NCI-H1930 (cell line): ENCODE measurements at places on chromosomes 5 and 9.

DNA sequence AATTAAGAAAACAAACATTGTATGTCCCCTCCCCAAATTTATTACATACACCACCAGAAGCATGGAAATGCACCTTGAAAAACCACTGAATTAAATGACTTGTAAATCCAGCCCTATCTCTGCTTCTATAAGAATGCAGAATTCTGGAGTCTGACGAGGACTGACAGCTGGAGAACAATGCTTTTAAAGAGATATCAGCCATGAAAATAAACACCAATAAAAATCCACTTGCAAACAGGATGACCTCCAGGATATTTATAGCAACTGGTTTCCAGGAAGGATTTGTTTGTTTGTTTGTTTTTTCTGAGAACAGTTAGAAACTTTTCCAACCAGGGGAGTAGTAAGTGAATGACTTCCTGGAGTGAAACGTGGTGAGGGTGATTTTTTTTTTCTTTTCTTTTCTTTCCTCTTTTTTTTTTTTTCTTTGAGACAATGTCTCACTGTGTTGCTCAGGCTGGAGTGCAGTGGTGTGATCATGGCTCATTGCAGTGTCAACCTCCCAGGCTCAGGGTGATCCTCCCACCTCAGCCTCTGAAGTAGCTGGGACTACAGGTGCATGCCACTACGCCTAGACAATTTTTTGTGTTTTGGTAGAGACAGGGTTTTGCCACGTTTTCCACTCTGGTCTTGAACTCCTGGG, 38.7 kb upstream of the SLC36A1 start:
- DNase-seq: no peak

GRCh38 chr5:133029416-133029815, 3.1 kb upstream of the ZCCHC10 start:
- DNase-seq: no peak

- DNase-seq: no peak
These were observed 24.9 kb upstream of the DCAF12 start for GRCh38 chr9:34151398-34151797.

DNA sequence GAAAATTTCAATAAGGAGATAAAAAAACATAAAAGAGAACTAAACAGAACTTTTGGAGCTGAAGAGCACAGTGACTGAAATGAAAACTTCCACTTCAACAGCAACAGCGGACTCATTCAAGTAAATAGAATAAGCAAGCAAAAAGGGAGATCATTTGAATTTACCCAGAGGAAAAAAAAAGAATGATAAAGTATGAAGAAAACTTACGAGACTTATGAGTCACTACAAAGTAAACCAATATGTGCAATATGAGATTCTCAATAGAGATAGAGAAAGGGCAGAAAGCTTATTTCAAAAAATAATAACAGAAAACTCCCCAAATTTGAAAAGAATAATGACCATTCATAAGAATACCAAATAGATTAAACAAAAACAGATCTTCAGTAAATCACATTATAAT, 1605.7 kb upstream of the CDH6 start:
- no peak for DNase-seq

DNA sequence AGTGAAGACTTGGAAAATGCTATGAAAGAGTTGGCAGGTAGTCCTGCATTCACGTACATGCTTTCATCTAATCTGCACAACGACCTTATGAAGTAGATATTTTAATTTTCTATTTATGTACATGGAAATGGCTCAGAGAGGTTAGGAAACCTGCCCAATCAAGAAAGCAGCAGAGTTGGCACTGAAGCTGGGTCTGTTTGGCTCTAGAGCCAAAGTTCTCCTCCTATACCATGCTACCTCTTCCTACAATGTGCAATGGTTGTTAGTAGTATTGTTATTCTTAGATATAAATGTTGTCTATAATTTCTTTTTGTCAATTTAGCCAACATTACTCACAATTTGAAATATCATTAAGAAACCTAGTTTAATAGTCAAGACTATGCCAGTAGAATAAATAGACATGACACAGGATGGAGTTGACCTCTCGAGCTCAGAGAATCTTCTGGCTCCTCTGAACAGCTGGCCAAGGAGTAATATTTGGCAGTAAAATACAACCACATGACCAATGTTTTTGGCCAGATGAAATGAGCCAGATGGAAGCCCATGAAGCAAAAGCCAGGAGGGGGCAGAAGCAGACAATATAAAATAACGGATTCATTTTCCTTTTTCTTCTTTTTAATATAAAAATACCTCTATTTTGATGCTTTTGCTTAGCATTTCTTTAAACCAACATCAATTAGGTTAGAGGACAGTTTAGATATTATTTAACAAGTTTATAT, 542.3 kb downstream of the PDE4D start:
- DNase-seq: no peak

GRCh38 chr9:136328622-136329041, 1.3 kb downstream of the GPSM1 start:
- DNase-seq: no peak

DNA sequence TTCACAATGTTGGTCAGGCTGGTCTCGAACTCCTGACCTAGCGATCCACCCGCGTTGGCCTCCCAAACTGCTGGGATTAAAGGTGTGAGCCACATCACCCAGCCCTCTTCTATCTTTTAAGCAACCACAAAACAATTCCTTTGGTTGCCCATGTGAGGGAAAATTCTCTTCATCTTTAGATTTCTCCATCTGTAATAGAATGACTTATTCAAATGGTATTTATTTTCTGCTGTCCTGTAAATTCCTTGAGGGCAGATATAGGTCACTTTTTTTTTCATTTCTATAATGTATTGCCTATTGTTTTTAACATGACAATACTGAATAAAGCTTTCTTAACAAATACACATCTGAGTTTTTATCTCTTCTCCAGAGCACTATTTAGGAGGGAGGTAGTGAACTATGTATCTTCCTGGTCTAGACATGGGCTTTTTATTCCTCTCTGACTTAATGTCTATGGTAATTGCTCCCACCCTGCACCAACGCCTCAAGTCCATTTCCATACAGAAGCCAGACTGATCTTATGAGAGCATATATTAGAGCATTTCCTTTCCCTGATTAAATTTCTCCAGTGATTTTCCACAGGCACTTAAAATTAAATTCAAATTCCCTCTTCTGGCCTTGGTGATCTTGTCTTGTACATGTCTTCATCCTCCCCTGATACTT, 595.6 kb downstream of the CAAP1 start:
- DNase-seq: no peak

DNA sequence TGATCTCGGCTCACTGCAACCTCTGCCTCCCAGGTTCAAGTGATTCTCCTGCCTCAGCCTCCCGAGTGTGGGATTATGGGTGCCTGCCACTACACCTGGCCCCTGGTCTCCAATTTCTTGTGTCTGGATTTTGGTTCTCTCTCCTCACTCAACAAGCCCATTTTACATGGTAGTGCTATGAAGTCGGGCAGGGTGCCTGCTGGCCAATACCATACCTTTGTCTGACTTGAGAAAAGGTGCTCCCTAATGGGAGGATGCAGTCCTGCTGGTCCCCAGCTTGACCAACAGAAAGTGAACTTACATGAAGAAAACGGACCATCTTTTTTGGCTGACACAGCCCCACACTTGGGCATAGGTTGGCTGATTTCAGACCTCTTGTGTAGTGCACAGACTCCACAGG, 21.6 kb upstream of the PTGS1 start:
- no peak for DNase-seq

GRCh38 chr5:74412066-74412465, 228.5 kb downstream of the ENC1 start:
- DNase-seq: no peak

DNA sequence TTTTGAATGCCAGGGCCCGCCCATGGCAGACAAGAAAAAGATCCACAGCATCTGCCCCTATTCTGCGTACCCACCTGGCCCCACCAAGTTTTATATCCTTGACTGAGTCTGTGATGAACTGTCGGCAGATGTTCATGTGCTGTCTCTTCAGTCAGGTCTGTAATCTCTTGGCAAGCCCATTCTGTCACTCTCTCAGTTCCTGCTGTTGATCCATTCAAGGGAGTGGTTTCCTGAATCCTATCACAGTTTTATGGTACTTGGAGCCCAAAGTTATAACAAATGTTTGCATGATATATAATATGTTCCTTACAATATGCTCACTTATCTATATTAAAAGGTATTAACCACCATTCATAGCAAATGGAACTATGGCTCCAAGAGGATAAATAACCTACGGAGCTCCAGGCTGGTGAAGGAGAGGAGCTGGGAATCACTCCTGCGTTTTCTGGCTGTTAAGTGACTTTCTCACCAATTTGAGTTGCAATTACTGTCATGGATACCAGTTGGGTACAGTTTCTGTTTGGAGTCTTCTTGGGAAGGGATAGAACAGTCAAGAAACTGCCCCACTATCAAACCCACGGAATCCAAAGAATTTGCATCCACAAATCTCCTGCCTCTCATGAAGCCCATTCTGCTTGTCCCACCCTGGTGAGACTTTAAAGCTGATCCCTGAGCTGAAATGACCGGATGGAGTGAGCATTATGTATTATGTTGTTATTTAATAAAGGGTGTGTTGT, 103.4 kb upstream of the SPRY4 start:
- DNase-seq: no peak

- DNase-seq: no peak
These were observed 46.3 kb downstream of the PHAX start for GRCh38 chr5:126647071-126647470.

- peak; percentile 25 for DNase-seq
These were observed 519 bp downstream of the HSPA5 start for GRCh38 chr9:125240649-125240999.

DNA sequence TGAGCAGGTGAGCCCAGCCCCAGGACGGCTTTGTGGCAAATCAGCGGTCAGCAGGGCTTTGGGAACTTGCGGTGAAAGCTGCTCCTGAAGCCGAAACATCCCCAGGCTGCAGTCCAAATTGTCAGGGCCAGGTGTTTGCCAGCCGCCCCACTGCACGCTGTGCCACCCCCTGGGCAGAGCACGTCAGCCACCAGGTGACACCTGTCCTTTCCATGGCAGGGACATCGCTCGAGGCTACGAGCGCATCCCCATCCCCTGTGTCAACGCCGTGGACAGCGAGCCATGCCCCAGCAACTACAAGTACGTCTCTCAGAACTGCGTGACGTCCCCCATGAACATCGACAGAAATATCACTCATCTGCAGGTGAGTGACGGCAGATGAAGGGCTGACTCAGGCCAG, 64.4 kb upstream of the CACNA1B start:
- DNase-seq: no peak

DNA sequence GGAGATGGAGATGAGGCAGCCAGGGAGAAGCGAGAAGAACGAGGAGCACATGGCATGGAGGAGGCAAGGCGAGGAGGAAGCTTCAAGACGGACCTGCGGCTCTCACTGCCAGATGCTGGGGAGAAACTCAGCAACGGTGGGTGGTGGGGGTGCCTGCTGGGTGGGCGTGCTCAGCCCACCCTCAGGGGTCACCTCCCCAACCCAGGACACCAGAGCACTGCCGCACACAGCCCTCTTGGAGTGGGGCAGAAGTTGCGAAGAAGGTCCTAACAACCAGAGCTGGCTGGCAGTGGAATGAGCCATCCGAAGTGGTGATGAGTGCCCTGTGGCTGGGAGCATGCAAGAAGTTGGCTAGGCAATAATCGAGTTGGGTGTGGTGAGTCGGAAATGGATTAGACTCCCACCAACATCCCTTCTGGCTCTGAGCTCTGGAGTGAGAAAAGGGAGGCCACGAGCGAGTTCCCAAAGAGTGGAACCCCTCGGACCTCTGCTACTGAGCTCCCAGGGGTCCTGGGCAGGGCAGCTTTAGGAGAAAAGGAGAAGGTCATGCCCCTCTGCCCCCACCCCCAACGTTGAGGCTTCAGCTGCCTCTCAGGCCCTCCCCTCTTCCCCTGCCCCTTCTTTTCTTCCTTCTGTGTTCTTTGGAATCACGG, 212.7 kb upstream of the MVB12B start:
- DNase-seq: no peak

GRCh38 chr5:96756985-96757384, 50.8 kb downstream of the ERAP1 start:
- DNase-seq: no peak

DNA sequence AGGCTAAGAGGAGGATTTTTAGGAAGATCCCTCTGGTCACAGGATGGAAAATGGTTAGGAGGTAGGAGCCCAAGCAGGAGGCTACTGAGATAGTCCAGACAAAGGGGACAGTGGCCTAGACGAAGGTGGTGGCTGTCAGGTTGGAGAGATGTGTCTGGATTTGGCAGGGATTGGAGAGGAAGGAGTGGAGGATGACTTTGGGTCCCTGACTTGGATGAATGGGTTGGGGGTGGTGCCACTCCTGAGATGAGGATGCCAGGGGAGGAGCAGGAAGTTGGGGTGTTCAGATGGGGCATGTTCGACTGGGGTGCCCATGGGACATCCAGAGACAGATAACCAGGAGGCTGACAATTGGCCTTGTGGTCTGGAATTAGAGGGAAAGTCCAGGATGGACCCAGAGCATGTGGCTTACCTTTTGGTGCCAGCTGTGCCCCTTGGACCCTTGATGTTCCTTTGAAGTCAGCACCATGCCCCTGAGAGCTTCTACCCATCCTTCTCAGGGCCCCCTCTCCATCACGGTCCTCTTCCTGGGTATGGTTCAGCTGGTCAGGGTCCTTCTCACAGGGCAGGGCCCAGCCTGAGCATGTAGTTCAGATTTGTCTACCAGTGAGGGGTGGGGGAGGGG, 15.1 kb upstream of the IGFBPL1 start:
- no peak for DNase-seq

DNA sequence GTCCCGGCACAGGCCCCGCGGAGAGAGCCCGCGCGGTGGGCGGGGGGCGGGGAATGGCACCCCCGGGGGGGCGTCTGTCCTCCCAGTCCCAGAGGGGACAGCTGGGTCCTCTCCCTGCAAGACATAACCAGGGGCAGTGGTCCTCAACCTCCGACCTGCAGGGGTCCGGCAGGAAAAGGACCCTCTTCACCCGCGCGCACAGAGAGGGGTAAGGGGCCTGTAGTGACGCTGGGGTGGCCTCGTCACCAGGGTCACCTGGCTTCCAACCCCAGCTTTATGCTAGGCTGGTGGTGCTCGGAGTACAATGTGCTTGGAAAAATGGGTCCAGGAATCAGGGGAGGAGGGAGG, 34.2 kb downstream of the LHX2 start:
- no peak for DNase-seq

DNA sequence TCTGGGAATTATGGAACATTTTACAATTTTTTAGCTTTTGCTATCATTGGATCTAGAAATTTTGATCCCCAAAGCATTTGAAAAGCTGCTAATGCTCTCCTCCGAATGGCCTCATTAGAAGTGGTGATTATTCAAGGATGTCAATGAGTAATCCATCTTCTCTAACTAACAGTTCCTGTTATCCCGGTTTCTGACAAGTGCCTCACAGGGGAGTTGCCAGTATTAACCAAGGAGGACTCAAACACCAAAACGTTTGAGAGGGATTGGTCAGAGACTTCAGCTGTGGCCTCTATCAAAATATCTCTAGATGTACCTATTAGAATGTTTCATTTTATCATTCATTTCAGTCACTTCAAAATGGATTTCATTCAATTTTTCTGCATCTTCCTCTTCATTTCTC, 208.3 kb upstream of the ITGA1 start:
- DNase-seq: no peak
